ENCODE measurements at places on chromosomes 2 and 18.

- DNase-seq, result no peak
These were observed 1.4 kb downstream of the ALPI start for GRCh38 chr2:232457121-232458011.

- DNase-seq, result no peak
These were observed 61.1 kb upstream of the UGP2 start for GRCh38 chr2:63780518-63781155.

DNA sequence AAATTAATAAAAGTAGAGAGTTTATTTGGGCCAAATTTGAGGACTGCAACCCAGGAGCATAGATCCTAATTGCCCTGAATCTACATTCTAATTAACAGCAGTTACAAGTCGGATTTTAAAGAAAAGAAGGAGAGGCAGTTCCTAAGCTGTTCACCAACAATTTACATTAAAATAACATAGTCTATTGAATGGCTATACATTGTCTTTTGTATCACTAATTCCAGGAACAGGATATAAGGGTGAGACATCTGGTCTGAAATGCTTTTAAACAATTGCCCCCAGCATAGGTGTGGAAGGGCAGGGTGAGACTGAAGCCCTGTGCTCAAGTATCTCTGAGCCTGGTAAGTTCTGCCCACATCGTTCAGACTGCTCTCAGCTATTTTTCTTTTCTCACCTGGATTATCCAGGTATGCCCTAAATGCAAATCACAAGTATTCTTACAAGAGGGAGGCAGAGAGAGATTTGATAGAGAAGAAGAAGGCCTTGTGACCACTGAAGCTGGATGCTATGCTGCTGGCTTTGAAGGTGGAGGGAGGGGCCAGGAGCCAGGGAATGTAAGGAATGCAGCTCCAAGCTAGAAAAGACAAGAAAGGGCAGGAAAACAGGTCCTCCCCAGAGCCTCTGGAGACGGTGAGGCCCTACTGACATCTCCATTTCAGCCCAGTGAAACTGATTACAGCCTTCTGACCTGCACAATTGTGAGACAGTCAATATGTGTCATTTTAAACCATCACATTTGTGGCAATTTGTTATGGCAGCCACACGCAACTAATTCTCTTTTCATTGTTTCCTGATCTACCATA is 189.4 kb upstream of the ARL4C start:
- no peak for DNase-seq

DNA sequence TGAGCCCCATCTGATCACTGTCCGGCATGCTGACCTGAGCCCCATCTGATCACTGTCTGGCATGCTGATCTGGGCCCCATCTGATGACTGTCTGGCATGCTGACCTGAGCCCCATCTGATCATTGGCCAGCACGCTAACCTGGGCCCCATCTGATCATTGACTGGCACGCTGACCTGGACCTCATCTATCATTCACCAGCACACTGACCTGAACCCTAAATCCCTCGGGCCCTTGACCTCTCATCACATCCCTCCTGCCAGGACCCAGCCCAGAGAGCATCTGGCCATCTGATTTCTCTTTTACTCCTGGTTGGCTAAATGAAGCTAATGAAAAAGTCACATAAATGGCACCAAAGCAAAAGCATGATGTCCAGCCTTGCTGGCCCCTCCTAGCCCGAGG is 207.1 kb downstream of the NDUFA10 start:
- DNase-seq, result no peak

- DNase-seq, result no peak
These were observed 22.1 kb downstream of the CHCHD5 start for GRCh38 chr2:112606547-112606946.

- DNase-seq, result no peak
These were observed 91.8 kb downstream of the METTL8 start for GRCh38 chr2:171342067-171342413.

DNA sequence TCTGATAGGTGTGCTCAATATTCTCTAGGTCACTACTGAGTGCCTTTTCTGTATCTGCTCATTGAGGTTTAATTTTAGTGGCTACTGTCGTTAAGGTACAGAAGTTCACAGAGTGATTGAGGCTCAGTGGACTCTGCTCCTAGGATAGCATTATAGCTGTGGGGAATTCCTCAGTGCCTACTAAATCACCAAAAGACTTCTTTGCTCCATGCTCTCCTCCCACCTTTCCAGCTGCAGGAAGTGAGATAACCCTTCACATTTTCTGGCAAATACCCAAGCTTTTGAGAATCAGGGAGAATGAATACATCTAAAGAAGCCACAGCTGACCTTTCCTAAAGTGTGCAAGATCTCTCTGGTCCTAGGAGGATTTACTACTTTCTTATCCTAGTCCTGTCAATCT is 95.2 kb upstream of the FSIP2 start:
- no peak for DNase-seq

DNA sequence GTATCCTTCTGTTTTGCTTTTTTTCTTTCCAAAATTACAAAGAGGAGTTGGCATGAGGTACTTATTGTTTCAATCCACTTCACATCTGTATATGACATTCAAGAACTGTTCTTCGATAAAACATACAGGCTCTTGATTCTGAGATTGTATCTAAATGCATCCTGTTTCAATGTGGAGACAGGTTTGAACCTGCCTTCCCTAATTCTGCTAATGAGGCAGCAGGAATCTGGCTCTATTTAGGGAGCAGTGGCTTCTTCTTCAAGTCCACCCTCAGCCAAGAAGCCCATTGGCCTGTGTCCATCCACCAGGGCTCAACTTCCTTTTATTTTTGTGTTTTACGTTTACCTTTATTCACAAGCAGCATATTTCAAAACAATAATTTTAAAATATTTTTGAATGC is 84.8 kb upstream of the PIK3C3 start:
- DNase-seq, result no peak

GRCh38 chr18:79935925-79936324 is 15.5 kb downstream of the SLC66A2 start:
- no peak for DNase-seq

DNA sequence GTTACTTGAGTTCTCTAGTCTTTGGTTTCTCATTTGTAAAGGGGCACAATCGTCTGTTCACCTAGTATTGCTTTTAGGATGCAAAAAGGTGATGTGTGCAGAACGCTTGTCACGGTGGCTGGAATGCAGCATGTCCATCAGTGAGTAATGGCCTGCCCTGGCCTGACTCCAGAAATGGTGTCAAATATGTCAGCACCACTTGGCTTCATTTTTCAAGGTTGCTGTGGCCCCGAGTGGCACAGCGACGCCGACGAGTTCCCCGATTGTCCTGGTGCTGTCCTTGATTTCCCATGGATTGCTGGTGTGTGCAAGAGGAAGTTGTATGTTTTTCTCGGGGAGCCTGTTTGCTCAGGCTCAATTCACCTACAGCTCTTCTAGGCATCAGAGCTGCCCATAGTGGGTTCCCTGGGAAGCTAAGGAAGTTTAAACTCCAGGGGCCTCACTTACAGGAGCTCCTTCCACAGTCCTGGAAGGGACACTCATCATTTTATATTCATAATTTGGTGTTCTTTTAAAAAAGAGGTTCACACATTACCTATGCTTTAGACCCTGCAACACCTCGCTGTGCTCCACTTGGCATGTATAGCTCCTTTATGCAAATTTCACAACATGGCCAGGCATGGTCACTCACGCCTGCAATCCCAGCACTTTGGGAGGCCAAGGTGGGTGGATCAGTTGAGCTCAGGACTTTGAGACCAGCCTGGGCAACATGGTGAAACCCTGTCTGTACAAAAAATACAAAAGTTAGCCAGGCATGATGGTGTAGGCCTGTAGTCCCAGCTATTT is 25.6 kb upstream of the ZNF407 start:
- DNase-seq, result no peak

- DNase-seq, result no peak
These were observed 36.1 kb downstream of the ZNF407 start for GRCh38 chr18:74633652-74634352.

DNA sequence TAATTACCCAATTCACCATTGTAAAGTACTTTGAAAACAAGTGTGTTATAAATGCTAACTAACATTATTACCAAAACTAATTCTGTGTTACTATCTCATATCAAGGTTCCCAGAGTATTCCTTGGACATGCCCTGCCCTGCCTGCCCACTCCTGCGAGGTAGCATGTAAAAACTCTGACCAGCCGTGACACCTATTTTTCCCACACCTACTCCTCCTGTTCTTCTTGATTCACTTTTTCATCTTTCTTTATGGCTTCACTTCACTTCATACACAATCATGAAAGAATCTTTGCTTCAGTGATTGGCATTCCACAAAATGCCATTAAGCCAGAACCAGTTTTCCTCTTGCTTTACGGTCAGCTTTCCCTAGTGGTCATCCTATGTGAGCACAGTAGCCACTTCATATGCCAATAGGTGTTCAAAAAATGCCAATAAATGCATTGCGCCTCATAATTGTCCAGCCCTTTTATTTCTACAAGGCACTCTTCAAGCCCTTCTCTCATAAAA is 42.6 kb upstream of the SETBP1 start:
- DNase-seq, result no peak

GRCh38 chr2:144504218-144504641 is 15.7 kb downstream of the ZEB2 start:
- no peak for DNase-seq

Measured in germinal center (tissue), 1 donor.